ENCODE measurements at places on chromosomes 6 and 20. TPM values are rescaled to one million over a fixed set of nuclear protein-coding genes. Genes with fewer than 3 reads are reported as not detected.

DNA sequence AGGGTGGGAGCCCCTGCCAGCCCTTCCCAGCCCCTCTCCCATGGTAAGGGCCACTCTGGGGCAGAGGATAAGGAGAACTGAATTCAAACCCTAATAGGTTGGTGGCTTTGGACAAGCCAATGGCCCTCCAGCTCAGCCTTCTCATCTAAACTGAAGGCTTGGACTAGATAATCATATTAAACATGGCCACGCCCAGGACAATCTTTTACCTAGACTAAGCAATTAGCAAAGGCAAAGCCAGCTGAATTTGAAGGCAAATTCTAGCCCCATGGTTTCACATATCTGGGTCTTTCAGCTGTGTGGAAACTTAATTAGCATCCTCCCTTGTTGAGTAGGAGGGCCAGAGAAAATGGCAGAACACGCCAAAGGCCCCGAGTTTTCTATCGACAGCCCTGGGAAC, 10.7 kb downstream of the SLC22A23 start:
- no peak for DNase-seq

CRISP3 gene
- polyA plus RNA-seq, result not detected

GRCh38 chr6:118101220-118101619, 194.2 kb downstream of the SLC35F1 start:
- DNase-seq, result no peak

DNA sequence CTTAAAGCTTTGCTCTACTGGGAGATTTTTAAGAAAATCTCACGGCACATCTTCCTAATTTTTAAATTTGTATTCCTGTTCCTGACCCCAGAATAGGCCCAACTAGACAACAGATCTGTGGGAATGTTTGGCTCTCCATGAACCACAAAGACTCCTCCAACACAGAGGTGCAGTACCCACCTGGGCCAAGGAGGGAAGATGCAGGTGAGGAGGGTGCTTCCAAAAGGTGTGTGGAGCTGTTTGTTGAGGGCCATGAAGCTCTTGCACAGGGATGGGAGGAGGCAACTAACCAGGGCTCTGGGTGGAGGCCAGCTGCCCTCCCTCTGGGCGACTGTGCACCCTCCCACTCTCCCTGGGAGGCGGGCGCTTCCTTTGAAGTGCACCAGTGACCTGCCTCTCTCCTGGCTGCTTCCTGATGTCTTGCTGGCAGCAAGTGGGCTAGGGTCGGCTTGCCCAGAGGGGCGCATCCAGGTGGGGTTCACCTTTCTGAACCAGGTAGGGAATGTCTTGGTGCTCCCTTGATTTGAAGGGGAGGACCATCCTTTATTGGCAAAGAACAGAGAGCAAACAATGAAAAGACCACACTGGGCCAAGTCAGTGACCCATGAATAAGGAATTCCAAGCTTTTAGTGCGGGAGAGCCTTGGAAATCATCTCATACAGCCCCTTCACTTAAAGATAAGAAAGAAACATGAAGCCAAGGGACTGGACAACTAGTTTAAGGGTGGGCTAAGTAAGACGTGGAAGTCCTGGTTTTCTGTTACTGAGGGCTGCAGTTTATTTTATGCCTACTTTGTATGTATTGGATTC, 76.0 kb downstream of the ANKRD6 start:
- DNase-seq, result no peak

BHLHE23 gene
- polyA plus RNA-seq, result not detected
